Stomach (tissue), 19 donors: ENCODE measurements at places on chromosomes 16 and 17.

DNA sequence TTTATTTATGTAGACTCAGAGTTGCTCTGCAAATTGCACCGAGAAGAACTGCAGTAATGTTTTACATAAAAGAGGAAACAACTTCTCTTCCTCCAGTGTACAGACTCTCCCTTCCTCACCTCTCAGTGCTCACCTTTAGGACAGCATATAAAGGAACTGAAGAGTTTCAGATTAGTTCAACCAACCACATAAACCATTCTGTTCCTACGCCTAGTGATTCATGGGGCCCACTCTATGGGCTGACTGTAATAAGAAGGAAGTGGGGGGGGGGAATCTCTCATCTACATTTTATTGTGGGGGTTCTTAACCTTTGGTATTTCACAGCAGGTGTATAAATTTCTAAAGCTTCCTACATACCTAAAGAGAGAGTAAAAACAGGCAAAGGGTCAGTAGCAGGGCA lies 18.3 kb downstream of the ZSWIM7 start:
- no peak for DNase-seq

- no peak for DNase-seq
Observed at GRCh38 chr17:66025551-66025950, 166.4 kb downstream of the CEP112 start.

- no peak for DNase-seq
Observed at GRCh38 chr17:18037486-18037885, 1.5 kb downstream of the ATPAF2 start.

DNA sequence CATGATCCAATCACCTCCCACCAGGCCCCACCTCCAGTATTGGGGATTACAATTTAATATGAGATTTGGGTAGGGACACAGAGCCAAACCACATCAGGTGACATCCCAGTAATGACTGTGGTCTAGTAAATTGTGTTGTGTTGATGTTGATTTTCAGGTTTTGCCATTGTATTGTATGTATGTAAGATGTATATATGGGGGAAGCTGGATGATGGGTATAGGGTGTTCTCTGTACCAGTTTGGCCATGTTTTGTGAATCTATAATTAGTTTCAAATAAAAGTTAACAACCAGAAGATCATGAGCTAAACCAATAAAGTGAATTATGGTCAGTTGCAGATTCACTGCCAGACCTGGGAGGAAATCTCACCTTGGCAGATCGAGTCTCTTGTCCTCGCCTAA lies 283.7 kb downstream of the WWOX start:
- no peak for DNase-seq

GRCh38 chr17:51435641-51436091 lies 175.3 kb downstream of the UTP18 start:
- peak; percentile 82 for DNase-seq

DNA sequence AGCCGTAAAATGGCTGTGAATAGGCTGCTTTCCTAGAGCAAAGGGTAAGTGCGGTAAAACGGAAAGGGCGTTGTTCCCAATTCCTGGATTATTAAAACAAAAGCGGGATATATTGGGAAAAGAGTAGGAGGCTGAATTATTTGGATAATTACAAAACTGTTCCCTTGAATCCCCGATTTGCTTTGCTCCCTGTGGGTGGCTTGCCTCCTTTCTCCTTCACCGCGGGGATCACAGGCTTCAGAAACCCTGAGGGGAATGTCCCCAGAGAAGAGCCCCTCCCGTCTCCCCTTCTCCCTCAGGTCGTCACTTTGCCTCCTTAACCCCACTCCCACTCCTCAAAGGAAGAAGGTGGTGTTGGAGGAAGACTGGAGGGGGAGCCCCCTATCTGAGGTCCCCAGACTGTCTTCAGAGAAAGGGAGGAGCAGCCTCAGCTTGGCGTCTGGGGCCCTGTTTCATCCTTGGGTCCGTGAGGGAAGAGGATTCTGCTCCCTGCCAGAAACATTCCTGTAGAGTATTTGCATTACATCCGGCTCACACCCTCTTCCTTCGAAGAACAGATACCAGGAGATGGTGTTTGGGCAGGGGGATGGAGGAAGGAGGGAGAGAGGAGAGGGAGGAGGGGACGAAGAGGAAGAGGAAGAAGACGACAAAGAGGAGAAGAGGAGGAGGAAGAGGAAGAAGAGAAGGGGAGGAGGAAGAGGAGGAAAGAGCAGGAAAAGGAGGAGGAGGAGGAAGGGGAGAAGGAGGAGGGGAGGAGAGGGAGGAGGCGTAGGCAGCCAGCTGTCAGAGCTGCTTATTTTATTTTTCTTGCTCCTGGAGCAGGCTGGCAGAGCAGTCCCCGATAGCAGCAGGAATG lies 31.8 kb downstream of the MRM1 start:
- DNase-seq, result no peak

GRCh38 chr17:50470426-50470825 lies 1.7 kb upstream of the CHAD start:
- no peak for DNase-seq

DNA sequence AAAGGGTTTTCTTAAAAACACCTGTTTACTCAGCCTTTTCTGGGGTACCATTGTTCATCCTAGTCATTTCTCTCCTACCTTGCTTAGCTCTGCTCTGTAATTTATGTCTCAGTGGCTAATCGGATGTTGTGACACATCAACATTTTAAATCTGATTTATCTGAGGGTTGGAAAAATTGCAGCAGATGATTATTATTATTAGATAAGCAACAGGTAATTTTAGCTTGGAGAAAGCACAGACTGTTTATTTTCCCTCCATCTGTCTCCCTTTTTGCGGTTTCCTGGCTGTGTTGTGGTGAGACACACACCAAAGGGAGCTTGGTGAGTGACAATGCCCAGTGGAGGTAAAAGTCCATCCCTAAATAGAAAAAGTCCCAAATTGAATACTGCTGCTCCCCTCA lies 389.9 kb downstream of the UTP18 start:
- no peak for DNase-seq

DNA sequence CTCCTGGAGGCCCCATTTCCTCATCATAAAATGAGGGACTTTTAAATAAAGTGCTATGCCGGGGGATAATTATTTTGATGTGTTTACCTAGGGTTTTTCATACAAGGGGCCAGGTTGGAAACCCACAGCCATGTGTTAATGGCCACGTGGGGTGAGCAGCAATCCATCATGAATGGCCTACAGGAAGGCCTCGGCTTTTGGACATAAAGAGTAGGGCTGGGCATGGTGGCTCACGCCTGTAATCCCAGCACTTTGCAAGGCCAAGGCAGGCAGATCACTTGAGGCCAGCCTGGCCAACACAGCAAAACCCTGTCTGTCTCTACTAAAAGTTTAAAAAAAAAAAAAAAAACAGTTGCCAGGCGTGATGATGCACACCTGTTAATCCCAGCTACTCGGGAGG lies 40.3 kb downstream of the MEAK7 start:
- no peak for DNase-seq

- DNase-seq, result no peak
Observed at GRCh38 chr16:64892835-64893785, 228.8 kb downstream of the CDH11 start.

GRCh38 chr16:66267292-66268014 lies 99.0 kb upstream of the CDH5 start:
- DNase-seq, result peak; percentile 47

GRCh38 chr17:73973586-73974409 lies 229.7 kb upstream of the RPL38 start:
- no peak for DNase-seq

DNA sequence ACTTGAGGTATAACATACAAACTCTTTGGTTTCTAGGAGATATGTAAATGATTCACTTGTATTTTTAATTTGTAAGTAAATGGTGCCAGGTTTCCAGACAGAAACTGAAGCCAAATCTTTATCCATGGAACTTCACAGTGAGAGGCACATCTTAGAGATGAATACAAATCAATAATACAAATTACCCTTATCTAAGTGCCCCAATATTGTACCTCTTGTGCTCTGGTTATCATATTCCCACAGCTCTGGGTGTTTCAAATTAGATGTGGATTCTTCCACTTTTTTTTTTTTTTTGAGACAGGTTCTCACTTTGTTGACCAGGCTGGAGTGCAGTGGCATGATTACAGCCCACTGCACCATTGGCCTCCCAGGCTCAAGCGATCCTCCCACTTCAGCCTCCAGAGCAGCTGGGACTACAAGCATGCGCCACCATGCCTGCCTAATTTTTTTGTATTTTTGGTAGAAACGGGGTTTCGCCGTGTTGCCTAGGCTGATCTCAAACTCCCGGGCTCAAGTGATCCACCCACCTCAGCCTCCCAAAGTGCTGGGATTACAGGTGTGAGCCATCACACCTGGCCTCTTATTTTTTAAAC lies 38.0 kb upstream of the DHX40 start:
- DNase-seq, result no peak

DNA sequence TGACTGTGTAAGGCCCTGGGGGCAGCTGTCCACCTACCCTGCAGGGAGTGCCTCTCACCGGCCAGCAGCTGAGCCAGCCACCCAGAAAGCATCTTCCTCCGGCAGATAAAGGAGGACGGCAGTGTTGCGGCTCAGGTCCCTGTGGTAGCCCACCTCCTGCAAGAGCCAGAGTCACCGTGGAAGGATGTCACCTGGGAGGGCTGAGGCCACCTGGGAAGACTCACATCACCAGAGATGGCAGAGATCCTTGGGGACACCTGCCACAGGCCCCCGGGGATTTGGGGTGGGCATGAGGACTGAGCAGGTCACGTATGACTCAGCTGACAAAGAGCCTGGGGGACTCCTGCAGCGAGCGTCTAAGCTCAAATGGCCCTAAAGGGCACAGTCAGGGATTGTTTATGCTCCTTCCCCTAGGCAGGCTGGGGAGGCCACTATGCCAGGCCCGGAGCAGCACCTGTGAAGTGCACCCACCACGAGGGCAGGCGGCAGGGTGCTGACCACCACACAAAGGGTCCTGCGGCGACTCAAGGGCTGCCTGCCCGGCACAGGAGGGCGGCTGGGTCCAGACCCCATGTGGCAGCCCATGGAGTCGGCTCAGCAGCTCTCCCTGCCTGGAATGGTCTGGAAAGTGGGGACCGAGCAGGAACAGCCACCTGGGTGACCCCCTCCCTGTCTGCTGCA lies 44.1 kb downstream of the TNFRSF13B start:
- DNase-seq, result no peak
